Sciatic nerve (tissue), 2 donors: ENCODE measurements at places on chromosomes 5 and 9.

DNA sequence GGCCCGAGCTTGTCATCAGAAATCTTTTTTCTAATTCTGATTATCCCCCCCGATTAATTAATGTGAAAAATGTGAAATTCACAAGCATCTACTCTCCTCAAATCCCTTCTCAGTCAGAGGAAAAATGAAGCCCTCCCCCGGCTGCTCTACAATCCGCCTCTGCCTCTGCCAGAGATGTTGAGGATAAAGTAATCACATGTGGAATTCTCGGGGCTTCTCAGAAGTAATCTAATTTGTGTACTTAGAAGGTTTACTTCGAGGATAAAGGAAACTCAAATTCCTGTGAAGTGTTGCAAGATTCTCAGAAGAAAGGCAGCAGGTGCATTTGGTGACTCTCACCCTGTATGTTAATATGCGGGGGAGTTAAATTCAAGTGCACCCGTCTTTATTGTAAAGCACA lies 726.1 kb upstream of the ADAMTS16 start:
- DNase-seq: no peak

GRCh38 chr5:97072696-97073095 lies 69.7 kb downstream of the LIX1 start:
- no peak for DNase-seq

- no peak for DNase-seq
Measured at GRCh38 chr5:142342128-142342981, 17.5 kb upstream of the SPRY4 start.

DNA sequence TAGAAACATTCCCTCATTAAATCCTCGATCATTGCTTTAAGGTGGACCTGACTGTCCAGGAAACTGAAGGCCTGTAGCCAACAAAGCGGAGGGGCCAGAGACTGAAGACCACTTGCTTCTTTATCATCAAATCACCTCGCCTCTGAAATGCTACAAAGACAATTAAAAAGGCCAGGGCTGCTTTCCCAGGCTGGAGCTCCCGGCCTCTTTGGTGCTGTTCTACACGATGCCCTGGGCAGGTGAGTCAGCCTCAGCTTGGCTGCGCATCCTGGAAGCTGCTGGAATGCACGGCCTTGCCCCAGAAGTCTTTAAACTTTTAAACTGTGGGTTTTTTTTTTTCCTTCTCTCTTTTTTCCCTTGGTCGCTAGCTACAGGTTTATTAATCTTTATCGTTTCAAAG lies 46.5 kb downstream of the SH3PXD2B start:
- no peak for DNase-seq

DNA sequence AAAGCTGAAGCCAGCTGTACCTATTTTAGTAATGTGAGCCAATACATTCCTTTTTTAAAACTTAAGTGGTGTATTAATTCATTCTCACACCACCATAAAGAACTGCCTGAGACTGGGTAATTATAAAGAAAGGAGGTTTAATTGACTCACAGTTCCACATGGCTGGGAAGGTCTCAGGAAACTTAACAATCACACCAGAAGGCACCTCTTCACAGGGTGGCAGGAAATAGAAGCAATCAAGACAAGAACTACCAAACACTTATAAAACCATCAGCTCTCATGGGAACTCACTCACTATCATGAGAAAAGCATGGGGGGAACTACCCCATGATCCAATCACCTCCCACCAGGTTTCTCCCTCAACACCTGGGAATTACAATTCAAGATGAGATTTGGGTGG lies 21.0 kb downstream of the ESM1 start:
- DNase-seq: no peak

- peak; percentile 78 for DNase-seq
Measured at GRCh38 chr9:5629312-5630080, 589 bp downstream of the RIC1 start.

DNA sequence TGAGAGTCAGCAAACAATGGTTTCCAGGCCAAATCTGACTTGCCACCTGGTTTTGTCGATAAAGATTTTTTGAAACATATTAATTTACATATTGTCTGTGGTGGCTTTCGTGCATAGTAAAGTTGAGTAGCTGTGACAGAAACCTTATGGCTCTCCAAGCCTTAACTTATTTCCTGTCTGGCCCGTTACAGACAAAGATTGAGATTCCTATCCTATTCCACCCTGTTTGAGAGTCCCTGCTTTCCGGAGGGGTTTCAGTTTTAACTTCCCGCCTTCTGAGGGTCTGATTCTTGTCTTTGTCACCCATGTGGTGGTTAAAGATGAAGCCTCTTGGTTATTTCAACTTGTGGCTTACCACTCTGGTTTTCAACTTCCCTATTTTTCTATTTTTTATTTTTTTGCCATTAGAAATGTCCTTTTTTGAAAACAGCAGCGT lies 11.4 kb downstream of the OTULIN start:
- DNase-seq: no peak

GRCh38 chr5:90047113-90047512 lies 362.4 kb downstream of the CETN3 start:
- no peak for DNase-seq

DNA sequence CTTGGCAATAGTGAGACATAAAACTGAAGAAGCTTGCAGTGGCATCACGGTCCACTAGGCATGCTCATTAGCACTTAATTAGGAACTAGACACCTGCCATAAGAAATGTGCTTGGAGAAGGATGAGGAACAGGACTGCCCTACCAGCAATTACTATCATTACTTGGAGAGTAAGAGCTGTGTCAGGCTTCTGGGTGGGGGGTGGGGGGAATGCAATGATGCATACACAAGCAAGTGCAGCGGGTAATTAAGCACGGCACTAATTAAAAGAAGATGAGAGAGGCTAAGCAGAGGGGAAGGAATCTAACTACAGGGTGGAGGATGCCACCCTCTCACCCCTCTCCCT lies 53.1 kb downstream of the TLE1 start:
- no peak for DNase-seq

- DNase-seq: no peak
Measured at GRCh38 chr5:125452991-125453390, 706.6 kb upstream of the ZNF608 start.

DNA sequence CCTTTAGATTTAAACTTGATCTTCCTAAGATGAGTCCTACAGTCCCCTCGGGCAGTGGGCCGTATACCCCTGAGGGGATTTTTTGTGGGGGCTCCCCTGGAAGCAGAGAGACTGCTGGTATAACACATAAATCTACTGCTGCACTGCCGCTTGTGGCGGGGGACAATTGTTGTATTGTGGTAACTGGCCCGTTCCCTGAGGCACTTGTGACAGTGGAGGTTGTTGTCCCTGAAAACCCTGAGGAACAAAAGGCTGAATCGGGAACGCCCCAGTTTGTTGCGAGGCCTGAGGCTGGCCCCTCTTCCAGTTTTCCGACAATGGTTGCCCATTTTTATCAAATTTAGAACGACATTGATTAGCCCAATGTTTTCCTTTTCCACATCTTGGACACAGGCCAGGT lies 4.7 kb upstream of the TMEM141 start:
- no peak for DNase-seq

GRCh38 chr9:92714016-92714415 lies 44.1 kb upstream of the IPPK start:
- no peak for DNase-seq

DNA sequence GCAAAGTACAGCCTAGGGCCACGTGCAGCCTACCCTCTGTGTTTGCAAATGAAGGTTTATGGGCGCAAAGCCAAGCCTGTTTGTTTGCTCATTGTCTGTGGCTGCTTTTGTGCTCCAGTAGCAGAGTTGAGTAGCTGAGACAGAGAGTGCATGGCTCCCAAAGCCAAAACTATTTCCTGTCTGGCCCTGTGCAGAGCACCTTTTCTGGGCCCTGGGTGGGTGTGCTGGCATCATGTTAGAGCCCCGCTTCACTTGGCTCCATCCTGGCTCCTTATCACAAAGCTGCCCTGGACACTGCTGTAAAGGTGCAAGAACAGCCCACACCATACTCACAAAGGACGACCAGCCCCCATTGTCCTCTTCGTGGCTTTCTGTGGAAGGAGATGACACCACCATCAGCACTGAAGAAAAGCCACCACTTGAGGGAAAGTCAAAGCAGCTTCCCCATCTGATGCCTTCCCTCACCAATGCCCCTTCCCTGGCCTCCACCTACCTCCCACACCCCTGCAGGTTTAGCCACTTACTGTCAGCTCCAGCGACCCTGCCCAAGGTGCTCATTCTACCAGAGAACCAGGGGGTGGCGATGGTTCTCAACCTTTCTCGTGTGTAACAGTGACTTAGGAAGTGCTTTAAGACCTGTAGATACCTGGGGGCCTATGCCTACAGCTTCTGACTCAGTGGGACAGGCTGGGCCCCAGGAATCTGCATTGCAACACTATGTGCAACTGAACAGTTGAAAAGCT lies 23.4 kb downstream of the LCP2 start:
- DNase-seq: no peak

DNA sequence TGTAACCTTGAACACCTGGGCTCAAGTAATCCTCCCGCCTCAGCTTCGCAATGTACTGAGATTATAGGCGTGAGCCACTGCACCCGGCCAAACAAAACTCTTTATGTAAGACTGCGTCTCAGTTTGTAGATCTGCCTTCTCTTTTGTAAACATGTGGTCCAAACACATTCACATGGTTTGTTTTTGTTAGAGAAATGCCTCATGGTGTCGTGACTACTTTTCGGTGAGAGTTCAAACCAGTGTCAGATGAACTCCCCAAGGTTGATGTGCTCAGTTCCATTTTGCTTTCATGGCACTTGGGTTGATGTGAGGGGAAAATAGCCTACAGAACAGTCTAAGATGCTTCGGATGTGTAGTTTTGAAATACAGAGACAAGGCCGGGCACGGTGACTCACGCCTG lies 231.6 kb downstream of the GOLPH3 start:
- DNase-seq: no peak

GRCh38 chr9:114053246-114054005 lies 24.7 kb downstream of the AMBP start:
- DNase-seq: no peak

- DNase-seq: no peak
Measured at GRCh38 chr5:109961751-109962150, 272.0 kb downstream of the MAN2A1 start.

GRCh38 chr5:51396797-51397196 lies 13.5 kb downstream of the ISL1 start:
- DNase-seq: no peak

DNA sequence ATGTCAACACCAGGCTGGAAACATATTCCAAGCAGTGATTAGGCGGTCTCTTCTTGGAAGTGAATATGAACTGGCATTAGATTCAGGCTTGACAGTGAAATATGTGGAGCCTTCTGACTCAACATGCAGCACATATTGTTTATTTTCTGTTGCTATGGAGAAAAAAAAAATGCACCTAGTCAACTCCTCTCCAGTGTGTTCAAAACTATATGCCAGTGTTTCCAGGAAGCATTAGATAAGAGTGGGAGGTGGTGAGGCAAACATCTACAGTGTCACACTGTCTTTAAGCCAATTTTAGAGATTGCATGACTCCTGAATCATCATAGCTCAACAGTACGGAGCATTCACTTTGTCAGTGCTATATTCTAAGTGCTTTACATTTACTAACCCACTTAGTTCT lies 117.9 kb downstream of the HCN1 start:
- DNase-seq: no peak

GRCh38 chr9:124251204-124251603 lies 6.5 kb upstream of the NEK6 start:
- peak; percentile 15 for DNase-seq

- DNase-seq: no peak
Measured at GRCh38 chr5:15070907-15071306, 199.3 kb upstream of the ANKH start.

DNA sequence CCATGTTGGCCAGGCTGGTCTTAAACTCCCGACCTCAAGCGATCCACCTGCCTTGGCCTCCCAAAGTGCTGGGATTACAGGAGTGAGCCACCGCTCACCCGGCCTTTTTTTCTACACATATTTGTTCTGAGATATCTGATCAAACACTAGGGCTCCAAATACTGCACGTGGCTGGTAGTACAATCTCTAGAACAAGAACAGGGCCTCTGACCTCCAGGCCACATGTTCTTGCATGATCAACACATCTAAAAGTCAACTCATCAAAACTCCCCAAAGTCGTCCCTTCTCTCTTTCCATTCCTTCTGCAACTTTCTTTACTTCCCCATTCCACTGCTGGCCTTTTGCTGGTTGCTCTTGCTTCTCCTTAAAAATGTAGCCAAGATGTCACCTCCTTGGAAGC lies 113.3 kb upstream of the LHFPL2 start:
- DNase-seq: no peak

DNA sequence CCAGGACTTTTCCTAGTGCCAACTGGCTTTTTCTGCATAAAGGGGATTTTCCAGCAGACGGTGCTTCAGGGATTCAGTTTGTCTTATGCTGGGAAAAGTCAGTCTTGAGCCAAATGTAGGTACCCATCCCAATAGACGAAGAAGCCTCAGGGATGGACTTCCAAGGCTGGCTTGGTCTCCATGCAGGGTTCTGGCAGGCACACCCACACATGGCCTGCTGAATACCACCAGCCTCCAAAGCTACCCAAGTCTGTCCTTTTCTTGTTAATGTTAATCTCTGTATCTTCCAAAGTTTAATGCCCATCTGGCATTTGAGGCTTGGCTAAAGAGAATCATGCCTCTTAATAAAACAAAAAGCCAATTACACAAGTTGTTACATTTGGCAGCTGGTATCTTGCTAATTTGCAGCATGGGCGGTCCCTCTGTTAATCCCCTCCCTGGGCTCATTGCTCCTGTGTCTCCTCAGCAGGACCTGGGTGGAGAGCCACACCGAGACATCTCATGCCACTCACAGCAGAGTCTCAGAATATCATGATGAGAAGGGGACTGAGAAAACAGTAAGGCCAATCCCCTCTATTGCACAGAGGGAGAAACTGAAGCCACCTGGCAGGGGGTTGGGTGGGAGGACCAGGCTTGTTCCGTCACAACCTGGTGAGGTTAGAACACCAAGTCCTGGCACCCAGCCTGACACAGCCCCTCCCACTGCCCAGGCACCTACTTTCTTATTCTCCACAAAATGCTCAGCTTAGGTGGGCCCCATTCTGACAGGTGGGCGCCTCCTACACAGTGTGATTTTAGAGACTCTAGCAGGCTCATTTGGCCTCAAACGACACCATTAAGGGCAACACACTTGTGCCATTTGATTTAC lies 243.2 kb downstream of the FSTL4 start:
- no peak for DNase-seq
